ENCODE measurements at places on chromosomes 4 and X. TPM values are rescaled to one million over a fixed set of nuclear protein-coding genes. Genes with fewer than 3 reads are reported as not detected.

DNA sequence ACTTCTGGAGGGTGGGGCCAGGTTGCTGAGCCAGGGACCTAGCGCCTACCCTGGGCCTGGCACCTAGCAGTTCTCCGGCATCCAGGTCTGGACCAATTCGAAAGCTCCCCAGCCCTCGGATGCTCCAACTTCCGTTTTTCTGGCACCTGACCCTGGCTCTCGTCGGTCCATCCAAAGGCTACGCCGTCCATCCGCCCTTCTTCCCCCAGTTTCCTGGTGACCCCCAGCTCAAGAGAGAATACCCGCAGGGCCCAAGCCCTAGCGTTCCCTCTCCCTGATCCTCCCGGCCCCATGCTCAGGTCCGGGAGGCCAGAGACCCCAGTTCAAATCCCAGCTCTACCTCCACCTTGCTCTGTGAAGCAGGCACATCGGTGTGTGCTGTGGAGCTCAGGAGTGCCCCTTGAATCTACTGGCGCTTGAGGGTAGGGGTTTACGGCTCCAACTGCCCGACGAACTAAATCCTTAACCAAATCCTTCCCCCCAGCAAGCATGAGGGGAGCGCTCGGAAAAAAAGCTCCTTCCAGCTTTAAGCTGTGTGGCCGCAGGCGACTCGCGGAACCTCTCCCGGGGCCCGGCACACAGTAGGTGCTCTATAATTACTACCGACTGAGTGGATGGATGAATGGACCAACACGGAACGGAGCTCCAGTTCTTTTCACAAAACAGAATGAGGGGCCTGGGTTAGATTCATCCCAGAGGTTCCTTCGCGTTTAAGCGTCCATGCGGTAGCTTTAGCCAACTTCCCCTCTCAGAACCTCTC, 1.1 kb downstream of the CRMP1 start:
- DNase-seq = no peak

- peak; percentile 3 for DNase-seq
Observed at GRCh38 chr4:87838890-87839591, 6.3 kb downstream of the MEPE start.

DNA sequence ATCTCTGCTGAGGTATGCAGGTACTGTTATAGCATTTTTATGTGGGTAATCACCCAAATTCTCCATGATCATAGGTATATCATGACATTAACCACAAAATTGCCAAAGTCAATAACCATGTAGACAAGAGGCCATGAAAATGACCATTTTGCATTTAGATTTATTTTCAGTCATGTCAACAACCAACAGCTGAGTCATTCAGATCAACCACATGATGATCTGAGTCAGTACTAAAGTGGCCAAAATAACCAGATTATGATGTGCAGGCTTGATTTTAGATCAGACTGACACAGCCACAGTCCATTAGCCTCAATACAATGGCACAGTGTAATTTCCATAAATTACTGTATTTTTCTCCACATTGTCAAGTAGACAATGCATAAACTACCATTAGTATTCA, 240.5 kb downstream of the GRIA3 start:
- DNase-seq = no peak

GRCh38 chr4:169438057-169438480, 167.3 kb upstream of the SH3RF1 start:
- no peak for DNase-seq

DNA sequence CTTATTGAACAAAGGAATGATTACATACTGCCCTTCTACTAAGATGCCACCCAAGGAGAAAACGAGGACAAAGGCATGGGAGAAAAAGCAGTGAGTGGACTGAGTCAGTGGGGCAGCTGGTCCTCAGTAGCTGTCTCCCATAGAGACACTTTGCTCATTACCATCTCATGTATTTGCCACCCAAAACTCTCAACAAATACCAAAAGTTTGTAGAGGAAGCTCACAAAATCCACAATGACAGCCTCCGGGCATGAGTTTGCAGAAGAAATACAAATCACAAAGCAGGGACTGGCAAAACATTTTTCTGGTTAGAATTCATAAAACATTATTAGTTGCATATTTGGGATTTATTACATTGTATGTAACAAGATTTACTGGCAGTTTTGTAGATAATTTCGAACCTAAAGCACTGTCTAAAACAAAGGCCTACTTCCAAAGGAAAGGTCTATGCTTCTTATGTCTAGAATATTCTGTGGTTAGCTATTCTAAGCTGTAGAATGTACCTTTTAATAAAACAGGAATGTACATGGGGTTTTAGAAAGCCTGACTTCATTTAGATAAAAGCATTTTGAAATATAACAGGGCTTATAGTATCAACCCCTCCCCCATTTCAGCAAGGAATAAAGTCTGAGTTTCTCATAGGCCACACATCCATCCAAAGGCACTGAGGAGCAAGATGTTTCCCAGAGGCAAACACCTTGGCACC, 17.7 kb downstream of the PCDH18 start:
- DNase-seq = no peak

DNA sequence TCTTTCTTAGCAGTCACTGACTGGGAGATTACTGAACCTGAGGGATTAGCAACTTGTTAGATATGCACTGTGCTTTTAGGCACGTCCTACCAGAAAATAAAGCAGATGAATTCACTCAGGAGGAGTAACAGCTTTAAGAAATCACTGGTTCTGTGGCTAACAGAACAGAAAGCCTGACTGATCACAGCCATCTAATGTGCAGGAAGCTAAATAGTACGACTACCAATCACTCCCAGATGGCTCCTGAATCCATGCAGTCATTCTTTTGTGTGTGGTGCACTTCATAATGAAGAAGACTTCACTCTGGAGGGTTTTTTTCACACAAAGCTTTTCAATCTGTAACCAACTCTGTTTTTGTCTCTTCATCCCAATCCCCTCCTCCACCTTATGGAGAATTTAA, 305.3 kb upstream of the INTU start:
- DNase-seq = no peak

GRCh38 chr4:57490520-57491255, 380.5 kb upstream of the IGFBP7 start:
- no peak for DNase-seq

DNA sequence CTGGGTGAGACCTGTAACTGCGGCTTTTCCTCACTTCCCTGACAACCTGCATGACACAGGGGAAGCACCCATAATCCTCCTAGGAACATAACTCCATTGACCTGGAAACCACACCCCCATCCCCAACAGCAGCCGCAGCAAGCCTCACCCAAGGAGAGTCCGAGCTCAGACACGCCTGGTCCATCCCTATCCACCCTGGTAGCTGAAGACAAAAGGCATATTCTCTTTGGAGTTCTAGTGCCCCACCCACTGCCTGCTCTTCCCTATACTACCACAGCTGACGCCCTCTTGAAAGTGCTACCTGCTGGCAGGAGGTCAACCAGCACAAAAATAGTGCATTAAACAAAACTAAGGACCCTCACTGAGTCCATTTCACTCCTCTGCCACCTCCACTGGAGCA, 1080.9 kb upstream of the IGFBP7 start:
- no peak for DNase-seq

The KDR gene
- polyA plus RNA-seq = not detected

GRCh38 chr4:10075953-10076391, 40.6 kb downstream of the WDR1 start:
- DNase-seq = no peak

GRCh38 chr4:82428526-82428968, 1.7 kb downstream of the HNRNPDL start:
- DNase-seq = no peak

Data from naive thymus-derived CD4-positive, alpha-beta T cell (primary cell).